Hepatic stellate cell (primary cell): ENCODE measurements at places on chromosomes 16 and 17.

GRCh38 chr17:50185631-50186471 is 15.6 kb downstream of the COL1A1 start:
- DNase-seq: no peak

DNA sequence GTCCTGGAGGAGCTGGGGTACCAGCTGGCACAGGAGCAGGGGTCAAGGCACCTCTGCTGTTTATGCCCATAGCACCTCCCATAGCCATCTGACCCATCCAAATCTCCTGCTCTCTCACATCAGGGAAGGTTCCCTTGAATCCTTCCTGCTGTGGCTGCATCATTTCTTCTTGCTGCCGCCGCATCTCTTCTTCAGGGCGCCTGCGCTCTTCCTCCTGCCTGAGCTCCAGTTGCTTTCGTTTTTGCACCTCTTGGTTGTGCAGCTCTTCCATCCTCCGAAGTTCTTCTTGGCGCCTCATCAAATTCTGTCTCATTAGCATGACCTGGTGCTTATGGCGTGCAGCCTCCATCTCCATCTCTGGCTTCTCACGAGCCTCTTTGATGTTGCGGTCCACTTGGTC is 2.0 kb upstream of the NOB1 start:
- no peak for DNase-seq

DNA sequence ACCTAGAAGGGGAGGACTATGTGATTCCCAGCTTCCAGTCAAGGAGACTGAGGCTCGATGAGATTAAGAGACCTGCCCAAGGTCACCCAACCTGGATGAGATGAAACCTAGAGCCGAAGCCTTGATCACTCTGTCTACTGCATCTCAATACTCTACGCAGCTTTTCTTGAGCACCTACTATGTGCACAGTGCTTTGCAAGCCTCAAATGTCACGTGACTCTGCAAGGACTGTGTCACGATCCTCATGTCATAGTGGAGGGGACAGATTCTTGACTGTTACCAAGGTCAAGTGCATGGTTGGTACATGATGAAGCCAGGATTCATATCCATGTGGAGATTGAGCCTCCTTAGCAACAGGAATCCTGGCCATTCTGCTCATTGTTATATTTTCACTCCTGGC is 14.7 kb downstream of the BCO1 start:
- no peak for DNase-seq

- DNase-seq: no peak
Observed at GRCh38 chr16:57019746-57020145, 30.4 kb downstream of the NLRC5 start.
